CD4-positive, CD25-positive, alpha-beta regulatory T cell (primary cell): ENCODE measurements at places on chromosomes 12 and 14.
A peak's percentile ranks its signal among the peaks of the same experiment; 100 is the strongest.

DNA sequence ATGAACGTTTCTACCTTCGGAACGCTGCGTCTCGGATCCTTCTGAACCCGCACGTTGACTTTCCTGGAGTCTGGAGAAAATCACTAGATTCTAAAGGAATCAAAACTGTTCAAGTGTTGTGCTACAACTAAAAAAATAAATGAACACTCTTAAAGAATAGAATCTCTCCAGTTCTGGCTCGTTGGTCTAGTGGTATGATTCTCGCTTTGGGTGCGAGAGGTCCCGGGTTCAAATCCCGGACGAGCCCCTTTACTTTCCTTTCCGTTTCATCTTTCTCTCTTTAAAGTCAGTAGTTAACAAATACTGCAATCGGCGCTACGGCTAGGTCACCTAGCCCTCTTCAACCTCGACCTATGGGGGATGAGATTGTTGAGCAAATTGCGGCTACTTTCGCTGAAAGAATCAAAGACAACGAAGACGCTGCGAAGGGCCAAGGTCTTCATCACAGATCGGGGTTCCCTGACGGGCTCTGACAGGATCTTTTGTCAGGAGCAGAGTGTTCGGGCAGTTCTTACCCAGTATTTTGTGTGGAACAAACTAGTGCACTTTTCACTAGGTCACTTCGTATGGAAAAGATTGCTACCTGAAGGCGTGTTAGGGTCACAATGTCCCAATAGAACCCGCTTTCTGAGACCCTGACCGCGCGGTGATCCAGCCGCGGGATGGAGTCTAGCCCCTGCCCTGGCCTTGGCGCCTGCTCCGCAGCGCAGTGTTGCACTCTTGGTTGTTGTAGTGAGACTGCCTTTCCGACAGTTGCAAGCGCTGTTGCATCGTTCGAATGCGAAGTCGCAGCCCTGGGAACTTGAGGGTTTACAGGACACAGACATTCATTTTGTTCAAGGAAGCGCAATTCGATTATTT, 8.4 kb downstream of the OR6S1 start:
- peak; percentile 70 for DNase-seq

GRCh38 chr14:48373981-48374380, 698.6 kb upstream of the MDGA2 start:
- no peak for DNase-seq

DNA sequence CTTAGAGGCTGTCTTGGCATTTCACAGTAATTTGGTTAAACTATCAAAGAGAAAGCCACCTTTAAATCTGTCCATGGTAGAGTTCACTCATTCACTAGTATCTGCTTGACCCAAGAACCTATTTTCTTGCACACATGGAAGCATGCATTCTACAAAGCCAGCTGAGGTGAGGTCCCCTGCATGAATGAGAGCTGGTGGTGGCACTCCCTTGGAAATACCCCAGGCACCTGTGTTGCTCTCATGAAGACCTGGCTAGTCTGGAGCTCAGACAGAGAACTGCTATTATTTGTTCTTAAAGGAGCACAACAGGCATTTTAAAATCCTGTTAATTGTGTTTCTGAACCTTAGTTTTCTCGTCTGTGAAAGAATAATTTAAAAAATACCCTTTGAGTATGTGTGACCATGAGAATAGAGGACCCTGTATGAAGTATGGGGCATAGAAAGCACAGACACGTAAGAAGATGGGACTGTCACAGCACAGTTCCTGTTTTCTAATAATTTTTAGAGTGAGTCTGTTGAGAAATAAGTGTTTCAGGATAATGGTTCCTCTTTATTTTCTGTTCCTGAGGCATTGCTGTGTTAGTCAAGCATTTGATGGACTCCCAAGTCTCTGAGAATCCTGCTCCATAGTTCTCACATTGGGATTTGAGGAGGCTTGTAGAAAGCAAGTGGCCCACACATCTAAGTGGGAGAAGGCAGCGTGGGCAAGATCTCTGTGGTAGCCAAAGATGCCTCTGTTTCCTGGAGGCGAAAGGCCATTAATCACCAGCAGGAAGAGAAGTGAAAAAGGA, 10.9 kb downstream of the RGS6 start:
- no peak for DNase-seq

DNA sequence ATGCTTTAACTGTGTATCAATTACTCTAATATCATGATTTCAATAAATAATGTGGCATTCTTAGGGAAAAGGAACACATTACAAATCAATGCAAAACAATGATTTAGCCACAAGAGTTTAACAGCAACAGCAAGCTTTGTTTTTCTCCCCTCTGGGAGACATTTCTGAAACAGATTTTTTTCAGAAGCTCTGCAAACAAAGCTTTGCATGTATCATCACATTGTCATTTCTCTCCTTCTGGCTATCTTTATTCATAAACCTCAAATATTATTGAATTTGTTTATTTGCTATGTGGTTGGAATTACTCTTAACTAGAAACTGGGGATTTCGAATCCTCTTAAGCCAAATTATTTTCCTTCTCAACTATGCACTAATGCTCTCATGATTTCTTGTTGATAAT, 278.4 kb upstream of the ATXN7L3B start:
- DNase-seq, result no peak

- no peak for DNase-seq
These were observed 180.5 kb downstream of the KITLG start for GRCh38 chr12:88399811-88400210.
